Activated CD4-positive, CD25-positive, alpha-beta regulatory T cell (primary cell): ENCODE measurements at places on chromosomes 2 and 18.

DNA sequence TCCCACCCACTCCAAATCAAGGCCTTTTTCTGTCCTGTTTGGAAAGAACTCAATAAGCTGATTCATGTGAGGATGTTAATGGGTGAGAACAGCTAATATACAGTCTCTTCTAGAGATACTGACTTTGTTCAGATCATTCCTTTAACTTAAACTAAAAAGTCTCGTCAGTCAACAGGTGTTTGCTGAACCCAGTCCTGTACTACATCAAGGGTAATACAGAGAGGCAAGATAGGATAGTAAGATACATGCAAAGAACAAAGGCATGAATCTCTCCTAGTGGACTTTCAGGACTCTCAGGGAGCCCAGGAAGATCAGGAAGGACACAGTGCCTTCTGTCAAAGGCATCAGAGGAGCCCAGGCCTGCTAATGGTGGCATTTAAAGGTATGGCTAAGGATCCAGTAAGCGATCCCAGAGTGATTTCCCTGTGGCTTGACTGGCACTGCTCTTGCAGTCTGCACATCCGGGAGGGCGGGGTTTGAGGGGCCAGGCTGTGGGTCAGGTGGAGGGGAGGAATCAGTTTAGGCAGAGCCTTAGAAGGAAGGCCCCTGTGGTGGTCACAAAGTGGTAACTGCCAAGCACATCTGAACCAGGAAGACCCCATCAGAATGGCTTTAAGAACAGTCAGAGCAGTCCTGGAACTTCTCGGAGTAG is 54.0 kb downstream of the EPAS1 start:
- DNase-seq = no peak

GRCh38 chr2:143717053-143717452 is 587.8 kb downstream of the ARHGAP15 start:
- no peak for DNase-seq

DNA sequence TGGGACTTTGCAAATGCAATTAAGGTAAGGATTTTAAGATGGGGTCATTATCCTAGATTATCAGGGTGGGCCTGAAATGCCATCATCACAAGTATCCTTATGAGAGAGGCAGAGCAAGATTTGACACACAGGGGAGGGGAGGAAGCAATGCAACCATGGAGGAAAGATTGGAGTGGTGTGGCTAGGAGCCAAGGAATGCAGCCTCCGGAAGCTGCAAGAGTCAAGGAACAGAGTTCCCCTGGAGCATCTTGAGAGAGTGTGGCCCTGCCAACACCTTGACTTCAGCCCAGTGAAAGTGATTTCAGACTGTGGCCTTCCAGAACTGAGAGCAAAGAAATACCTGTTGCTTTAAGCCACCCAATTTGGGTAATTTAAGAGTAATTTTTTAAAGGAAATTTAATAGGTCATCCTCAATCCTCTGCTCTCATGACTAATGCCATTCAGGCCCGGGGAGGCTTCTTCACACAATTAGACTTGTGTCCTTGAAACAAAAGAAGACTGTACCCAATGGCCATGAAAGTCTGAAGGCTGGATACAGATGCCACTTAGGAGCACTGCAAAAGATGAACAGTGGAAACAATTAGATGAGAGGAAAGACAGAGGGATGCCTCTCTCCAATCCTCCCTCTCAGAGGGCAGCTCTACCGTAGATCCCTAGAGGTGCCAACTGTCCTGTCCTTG is 250.3 kb upstream of the ID2 start:
- no peak for DNase-seq

GRCh38 chr18:13120255-13120654 is 98.3 kb upstream of the LDLRAD4 start:
- DNase-seq = no peak

DNA sequence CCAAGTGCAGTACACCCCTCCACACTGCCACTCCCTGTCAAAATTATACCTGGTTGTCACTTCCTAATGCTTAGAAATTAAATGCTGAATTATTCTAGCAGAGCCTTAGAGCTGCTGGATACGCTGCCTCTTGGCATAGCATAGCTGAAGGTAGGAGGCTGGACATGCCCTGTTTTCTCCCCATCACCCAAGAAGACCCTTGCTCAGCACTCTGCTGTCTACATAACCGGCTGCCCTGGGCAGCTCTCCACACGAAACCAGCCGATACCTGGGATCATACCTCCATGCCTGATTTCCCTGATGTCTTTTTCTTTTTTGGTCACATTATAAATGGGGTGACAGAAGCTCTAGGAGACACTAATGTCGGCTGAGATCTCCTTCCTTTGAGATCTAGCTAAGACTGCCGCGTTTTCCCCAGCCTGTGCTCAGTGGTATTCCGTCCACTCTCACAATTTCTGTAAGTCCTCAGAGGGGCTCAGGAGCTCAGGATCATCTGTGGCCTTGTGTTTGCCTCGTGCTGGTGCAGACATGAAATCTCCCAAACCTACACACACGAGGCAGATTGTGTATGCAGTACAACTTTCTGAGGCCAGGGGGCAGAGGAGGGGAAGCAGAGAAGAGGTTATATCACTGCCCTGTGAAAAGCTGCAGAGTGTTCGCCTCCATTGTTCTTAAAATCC is 13.5 kb upstream of the ZAP70 start:
- peak; percentile 27 for DNase-seq

GRCh38 chr2:70643715-70644114 is 90.1 kb upstream of the TGFA start:
- DNase-seq = no peak
